ENCODE measurements at places on chromosomes 12 and 14.

- peak; percentile 43 for DNase-seq
These were observed 45.7 kb downstream of the EIF2S3B start for GRCh38 chr12:10551375-10551774.

DNA sequence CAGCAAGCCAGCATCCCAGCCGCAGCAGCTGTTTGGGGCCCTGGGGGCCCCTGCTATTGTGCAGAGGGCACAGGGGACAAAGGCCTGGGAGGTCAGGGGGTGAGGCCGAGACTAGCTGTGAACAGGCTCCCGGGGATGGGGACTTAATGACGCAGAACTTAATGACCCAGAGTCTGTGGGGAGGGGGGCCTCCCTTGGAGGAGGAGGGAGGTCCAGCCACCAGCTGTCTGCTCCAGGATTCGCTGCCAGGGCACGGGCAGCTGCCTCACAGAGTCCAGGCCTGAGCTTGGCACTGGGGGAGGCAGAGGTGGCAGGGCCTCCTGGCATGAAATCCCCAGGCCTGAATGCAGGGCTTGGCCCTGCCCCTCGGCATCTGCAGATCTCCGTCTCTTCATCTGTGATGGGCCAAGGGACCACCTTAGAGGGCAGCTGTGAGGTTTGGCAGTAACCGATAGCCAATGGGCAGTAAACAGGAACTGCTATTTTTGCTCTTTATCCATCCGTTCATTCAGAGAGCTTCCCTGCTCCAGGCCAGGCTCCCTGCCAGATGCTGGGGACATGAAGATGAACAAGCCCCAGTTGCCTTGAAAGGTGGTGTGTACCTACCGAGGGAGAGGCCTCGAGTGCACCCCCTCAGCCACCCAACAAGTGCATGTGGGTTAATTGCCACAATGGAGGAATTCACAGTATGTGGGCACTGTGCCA, 6.7 kb downstream of the FAM222A start:
- peak; percentile 67 for DNase-seq

GRCh38 chr12:108605000-108605689, 7.3 kb upstream of the TMEM119 start:
- DNase-seq, result peak; percentile 15

- DNase-seq, result no peak
These were observed 26.2 kb upstream of the PLEKHD1 start for GRCh38 chr14:69458350-69458749.

DNA sequence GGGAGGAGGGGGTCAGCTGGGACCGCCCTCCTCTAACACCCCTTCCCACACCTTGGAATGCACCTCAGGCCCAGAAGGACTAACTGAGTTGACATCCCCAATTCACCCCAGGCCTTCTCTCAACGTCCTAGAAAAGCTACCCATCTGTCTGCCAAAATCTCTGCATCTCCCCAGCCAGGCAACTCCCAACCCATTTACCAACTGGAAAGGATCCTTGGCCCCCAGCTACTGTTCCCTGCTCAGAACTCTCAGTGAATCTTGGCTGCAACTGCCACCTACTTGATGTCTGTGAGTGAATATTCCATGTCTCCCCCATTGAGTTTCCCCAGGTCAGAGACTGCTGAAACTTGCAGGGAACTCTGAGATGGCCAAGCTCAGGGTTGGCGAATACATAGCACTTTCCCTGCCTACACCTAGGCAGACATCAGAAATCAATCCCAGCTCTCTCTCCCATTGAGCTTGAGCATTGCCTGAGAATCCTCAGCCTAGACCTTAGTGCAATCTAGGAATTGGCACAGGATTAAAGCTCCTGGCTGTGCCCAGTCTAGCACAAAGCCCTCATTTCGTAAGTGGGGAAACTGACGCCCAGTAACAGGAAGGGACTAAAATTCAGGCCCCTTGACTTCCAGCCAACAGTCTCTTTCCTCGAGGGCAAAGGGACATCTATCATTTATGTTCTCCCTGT, 71.9 kb upstream of the NCOR2 start:
- DNase-seq, result no peak

GRCh38 chr12:121748571-121749265, 36.2 kb downstream of the TMEM120B start:
- no peak for DNase-seq

DNA sequence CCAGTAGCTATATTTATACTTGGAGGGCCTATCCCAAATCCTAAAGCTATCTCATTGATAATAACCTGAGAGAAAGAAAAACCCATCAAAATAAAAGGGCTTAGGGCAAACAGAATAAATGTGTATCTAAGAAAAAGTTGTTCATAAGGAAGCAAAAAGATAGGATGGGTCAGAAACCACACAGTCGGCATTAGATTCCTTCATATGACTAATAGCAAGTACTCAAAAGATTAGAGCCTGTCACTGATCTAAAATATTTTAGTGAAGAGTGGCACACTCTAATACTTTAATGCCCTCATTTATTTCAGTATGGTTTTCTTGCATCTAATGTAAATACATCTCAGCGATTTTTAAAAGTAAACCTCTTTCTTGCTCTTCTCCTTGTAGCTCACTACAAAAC, 17.1 kb upstream of the NAV3 start:
- no peak for DNase-seq

GRCh38 chr12:131855521-131856142, 27.4 kb downstream of the MMP17 start:
- DNase-seq, result no peak

DNA sequence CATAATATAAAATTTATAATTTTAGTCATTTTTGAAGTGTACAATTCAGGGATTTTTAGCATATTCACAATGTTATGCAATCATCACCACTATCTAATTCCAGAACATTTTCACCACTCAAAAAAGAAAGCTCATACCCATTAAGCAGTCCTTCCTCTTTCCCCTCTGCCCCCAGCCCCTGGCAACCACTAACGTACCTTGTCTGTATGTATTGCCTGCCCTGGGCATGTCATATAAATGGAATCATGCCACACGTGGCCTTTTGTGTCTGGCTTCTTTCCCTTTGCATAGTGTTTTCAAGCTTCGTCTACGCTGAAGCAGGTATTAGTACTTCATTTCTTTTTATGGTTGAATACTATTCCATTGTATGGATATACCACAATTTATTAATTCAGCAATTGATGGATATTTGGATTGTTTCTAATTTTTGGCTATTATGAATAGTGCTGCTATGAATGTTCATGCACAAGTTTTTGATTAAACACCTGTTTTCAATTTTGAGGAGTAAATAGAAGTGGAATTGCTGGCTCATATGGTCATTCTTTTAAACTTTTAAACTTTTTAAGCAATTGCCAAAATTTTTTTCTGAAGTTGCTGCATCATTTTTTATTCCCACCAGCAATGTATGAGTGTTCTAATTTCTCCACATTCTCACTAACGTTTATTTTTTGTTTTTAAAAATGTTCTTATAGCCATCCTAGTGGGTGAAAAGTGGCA, 1.6 kb upstream of the SSTR1 start:
- DNase-seq, result no peak

DNA sequence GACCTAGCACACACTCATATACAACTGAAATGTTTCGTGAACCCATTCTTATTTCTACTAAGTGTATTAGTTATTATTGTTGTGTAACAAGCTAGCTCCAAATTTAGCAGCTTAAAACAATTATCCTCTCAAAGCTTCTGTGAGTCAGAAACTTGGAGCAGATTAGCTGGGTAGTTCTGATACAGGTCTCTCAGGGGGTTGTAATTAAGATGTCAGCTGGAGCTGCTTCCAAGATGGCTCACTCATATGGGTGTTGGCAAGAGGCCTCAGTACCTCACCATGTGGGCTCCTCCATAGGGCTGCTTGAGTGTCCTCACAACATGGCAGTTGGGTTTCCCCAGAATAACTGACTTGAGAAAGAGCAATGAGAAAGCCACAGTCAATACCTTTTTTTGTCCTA, 9.8 kb downstream of the GPR135 start:
- DNase-seq, result no peak

- no peak for DNase-seq
These were observed 23.8 kb upstream of the STRAP start for GRCh38 chr12:15858353-15858752.

- DNase-seq, result no peak
These were observed 89.2 kb downstream of the KCNK10 start for GRCh38 chr14:88233915-88234314.

DNA sequence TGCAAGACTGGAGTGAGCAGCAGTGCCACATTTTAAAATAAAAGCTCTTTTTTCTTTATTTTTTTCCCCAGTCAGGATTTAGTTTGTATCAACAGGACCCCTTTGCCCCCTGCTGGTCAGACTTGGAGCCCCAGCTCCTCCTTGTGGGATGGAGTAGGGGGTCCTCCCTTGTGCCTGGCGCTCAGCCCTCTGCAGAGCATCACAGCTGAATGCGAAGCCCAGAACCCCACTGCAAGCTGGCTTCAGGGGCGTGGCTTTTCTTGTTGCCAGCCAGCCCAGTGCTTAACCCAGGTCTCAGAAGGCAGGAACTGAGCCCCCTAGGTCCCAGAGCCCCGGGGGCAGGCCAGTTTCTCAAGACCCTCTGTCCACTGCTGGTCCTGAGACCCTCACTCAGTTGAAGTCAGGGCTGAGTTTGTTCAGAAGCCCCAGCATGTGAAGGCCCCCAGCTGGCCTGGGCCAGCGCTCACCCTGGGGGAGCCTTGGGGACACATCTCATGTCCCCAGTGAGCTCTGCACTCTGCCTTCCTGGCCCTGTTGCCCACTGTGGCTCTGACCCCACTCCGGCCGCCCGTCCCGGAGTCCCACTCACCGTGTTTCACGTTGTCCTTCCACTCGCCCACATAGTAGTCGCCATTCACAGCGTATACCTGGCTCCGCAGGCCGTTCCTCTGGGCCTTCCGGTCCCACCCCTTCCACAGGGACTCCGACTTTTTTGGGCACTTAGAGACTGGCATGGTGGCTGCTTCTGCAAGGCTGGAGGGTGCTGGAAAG, 519 bp downstream of the MORN3 start:
- no peak for DNase-seq

Measured in posterior cingulate gyrus (tissue), 11 donors.